ENCODE measurements at places on chromosomes 7 and 10.

- no peak for DNase-seq
Observed at GRCh38 chr7:7563269-7563668, 3.4 kb upstream of the MIOS start.

DNA sequence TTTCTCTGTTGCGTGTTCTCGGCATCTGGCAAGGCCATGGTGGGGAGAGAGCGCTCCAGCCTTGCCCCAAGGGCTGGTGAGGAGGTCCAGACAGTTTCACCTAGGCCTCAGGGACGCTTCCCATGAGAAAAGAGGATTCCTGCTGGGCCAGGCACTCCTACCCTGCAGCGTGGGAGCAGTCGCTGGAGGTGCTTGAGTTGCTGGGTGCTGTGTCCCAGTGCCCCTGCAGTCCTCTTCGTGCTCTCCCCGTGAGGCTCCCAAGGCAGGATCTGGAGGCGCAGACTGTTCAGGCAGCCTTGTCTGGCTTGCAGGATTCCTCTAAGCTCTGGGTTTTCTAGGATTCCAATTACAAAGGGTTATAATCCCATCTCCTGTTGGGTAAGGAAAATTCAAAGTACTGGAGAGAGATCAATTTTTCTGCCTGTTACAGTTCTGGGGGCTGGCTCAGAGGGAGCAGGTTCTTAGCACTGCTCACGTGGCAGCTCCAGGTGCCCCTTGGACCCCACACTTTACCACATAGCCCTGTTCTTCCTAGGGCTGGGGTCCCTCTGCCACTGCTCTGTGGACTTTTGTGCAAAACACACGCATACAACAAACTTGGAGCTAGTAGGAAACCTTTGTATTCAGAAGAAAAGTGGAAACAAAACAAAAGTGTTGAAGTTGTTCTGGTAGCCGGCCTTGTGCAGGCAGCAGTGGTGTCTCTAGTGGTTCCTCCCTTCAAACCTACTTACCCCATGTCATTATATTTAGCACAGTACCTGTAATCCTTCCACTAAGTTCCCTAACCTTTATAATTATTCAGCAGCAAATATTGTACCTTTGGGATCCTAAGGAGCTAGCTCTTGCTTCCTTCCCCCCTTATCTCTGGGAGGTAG, 60.5 kb downstream of the CCNY start:
- DNase-seq = no peak

GRCh38 chr7:41438705-41439514, 264.0 kb downstream of the INHBA start:
- peak; percentile 12 for DNase-seq

DNA sequence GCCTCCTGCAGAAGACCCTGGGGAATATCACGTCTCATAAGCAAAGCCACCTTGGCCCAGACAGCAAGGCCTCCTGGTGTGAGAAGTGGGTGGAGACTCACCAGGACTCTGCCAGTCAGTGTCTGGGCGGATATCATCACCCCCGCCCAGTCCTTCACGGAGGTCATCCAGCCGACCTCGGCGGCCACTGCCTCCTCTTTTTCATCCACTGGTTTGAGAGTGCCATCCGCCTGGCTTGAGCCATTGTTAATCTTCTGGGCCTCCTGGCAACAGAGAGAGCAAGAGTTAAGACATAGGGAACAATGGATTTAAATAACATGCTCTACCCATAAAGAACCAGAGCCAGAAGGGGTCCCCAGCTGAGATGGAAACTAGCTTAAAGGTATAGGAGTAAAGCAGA, 233.8 kb downstream of the KCNMA1 start:
- DNase-seq = no peak

GRCh38 chr7:141362580-141363435, 188.4 kb upstream of the AGK start:
- DNase-seq = peak; percentile 45

GRCh38 chr7:18685971-18686370, 190.4 kb downstream of the HDAC9 start:
- DNase-seq = peak; percentile 38

GRCh38 chr7:16484453-16485158, 19.1 kb upstream of the SOSTDC1 start:
- no peak for DNase-seq

DNA sequence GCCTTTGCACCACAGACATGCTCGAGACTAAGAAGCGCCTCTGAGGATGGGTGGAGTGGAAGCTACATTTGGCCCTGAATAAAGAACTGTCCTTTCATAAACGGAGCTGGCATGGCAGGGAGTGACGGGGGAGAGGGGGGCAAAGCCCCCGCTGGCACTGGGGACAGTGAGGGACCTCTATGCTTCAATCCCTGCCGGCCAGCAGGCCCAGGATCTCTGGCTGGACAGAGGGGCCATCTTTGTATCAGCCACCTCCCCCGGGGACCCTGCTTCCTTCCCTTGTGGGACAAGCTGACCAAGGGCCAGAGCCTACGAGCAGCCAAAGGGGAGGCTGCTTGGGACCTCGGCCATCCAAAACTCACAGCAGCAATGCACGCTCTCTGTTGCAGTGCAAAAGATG, 28.2 kb upstream of the ECHDC3 start:
- DNase-seq = no peak

Measured in AG08395 (cell line).